Heart left ventricle (tissue), 16 donors: ENCODE measurements at places on chromosomes 6 and 20. TPM values are rescaled to one million over a fixed set of nuclear protein-coding genes. Genes with fewer than 3 reads are reported as not detected.

HFE gene
- total RNA-seq, result 2.4 TPM

PNPLA1 gene
- not detected for total RNA-seq

WASF1 gene
- total RNA-seq, result 1.9 TPM

EDN3 gene
- total RNA-seq, result not detected

WFDC6 gene
- not detected for total RNA-seq

PNLDC1 gene
- 0.19 TPM for total RNA-seq

- DNase-seq, result no peak
These were observed 18.3 kb downstream of the ARHGAP18 start for GRCh38 chr6:129691709-129692108.

DNA sequence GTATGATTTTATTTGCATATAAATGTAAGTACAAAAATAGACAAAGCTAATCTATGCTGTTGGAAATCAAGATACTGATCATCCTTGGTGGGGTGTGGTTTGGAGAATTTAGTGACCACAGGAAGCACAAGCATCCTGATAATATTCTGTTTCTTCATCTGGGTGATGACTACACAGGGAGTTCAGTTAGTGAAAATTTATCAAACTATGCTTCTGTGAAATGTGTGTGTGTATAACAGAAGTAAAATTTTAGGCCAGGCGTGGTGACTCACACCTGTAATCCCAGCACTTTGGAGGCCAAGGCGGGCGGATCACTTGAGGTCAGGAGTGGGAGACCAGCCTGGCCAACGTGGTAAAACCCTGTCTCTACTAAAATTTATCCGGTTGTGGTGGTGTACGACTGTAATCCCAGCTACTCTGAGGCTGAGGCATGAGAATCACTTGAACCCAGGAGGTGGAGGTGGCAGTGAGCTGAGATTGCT is 20.6 kb downstream of the ENPP3 start:
- no peak for DNase-seq

DNA sequence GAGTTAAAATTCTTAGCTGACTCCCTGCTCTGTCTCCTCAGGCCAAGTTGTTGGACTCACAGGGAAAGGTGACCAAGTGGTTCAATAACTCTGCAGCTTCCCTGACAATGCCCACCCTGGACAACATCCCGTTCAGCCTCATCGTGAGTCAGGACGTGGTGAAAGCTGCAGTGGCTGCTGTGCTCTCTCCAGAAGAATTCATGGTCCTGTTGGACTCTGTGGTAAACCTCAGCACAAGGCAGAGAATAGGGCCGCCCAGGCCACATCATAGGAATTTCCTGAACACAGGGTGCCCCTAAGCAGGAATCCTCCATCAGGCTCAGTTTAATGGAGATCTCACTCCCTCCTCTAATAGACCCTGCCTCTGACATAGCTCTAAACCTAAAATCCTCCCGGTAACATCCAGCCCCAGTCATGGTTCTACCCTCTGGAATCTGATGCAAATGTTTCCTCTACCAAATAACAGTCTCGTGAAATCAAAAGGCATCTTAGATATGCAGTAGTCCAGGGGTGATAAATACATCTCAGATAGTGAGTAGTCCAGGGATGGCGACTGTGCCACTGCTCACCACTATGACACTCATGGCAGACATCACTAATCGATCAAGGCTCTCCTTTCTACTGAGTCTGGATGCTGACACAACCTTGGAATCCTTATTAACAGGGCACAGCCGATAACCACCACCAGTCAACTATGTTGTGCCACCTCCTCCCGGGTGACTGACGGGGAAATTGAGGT is 18.3 kb downstream of the BPIFB1 start:
- DNase-seq, result no peak

GRCh38 chr6:16374461-16375200 is 136.2 kb downstream of the GMPR start:
- no peak for DNase-seq

GRCh38 chr20:64084685-64085152 is 521 bp upstream of the LKAAEAR1 start:
- no peak for DNase-seq

- no peak for DNase-seq
These were observed 78.7 kb downstream of the BFSP1 start for GRCh38 chr20:17452441-17452840.

DNA sequence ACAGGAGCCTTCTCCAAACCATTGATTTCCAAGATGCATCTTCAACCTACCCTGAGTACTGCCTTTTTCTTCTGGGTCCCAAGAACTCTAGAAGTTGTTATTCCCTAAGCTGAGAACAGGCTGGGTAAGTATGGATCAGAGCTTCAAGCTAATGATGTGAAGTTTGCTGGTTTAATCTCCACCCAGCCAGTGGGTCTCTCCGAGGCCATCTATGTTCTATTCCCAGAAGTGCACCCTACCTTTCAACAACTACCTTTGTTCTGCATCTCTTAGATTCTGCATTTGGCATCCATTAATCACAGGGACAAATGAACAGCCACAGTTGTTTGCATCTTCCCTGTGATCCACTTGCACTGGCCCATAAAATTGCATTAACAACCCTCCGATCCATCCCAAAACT is 246.2 kb downstream of the HIVEP2 start:
- DNase-seq, result no peak

- DNase-seq, result no peak
These were observed 26.9 kb upstream of the MRPS18A start for GRCh38 chr6:43714311-43715055.

DNA sequence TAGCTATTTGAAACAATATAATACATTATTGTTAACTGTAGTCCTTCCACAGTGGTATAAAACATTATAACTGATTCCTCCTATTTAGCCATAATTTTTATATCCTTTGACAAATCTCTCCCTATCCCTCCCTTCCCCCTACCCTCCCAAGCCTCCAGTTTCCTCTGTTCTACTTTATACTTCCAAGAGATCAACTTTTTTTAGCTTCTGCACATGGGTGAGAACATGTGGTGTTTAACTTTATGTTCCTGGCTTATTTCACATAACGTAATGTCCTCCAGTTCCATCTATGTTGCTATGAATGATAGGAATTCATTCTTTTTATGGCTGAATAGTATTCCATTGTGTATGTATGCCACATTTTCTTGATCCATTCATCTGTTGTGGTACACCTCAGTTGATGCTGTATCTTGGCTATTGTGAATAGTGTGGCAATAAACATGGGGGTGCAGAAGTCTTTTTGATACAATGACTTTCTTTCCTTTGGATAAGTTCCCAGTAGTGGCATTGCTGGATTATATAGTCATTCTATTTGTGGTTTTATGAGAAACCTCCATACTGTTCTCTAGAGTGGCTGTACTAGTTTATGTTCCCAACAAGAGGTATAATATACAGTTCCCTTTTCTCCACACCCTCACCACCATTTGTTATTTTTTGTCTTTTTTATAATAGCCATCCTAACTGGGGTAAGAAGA is 205.0 kb downstream of the KCNQ5 start:
- DNase-seq, result no peak

DNA sequence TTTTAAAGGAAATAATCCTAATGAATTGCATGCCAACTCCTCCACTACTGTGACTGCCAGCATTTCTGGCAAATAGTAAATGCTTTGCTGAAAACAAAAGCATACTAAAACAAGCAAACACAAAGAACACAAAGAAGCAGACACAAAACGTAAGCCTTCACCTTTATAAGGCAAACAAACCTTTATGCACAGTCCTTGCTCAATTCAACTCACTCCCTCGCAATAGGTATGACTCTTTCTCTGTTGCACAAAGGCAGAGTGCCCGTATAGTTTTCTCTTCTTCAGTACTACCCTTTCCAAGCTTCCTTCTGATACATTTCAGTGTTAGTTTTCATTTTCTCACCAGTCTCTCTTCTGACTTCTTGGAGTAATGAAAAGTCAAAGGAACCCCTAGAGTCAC is 63.9 kb downstream of the PDE10A start:
- no peak for DNase-seq

GRCh38 chr6:1324936-1325335 is 13.0 kb downstream of the FOXQ1 start:
- DNase-seq, result no peak

- no peak for DNase-seq
These were observed 34.7 kb downstream of the BMP2 start for GRCh38 chr20:6802227-6802626.

- DNase-seq, result no peak
These were observed 51.9 kb upstream of the EXOC2 start for GRCh38 chr6:744666-745353.

DNA sequence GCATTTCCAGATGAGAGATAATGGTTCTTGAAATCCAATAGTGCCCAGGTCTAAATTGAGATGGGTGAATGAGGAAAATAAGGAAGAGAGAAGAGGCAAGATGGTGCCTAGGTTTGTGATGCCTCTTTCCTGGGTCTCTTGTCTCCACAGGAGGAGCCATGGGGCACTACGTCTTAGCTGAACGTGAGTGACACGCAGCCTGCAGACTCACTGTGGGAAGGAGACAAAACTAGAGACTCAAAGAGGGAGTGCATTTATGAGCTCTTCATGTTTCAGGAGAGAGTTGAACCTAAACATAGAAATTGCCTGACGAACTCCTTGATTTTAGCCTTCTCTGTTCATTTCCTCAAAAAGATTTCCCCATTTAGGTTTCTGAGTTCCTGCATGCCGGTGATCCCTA is 6.8 kb downstream of the HFE start:
- DNase-seq, result no peak

- DNase-seq, result peak; percentile 62
These were observed 1.4 kb upstream of the EEF1A2 start for GRCh38 chr20:63500151-63500901.

DNA sequence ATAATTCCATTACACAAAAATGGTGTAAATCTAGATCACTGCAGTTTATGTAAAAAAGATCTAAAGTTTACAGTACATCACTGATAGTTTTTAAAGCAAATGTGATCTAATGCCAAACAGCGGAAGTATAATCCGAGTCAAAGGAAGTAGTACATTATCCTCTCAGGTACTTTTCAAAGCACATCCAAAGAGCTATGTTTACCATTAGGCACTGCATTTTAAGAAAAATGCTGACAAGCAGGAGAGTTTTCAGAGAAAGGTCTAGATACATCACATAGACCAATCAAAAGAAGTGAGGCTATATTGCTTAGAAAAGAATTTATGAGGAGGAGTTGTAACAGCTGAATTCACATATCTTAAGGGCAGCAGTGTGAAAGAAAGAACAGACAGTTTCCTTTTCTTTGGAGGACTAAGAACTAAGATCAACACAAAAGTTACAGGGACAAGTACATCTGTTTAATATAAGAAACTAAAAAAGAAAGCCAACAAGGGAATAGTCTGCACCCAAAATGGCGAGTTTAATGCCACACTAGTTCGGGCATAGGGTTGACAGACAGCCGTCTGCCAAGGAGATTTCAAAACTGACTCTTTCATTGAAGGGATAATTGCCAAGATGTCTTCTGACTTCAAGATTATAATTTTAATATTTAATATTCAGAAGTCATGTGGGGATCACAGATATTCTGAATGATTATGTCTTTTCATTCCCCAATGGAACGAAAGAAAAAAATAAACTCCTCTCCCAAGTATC is 1.4 kb downstream of the ZNF184 start:
- no peak for DNase-seq
